ENCODE measurements at places on chromosomes 2 and 18. TPM values are rescaled to one million over a fixed set of nuclear protein-coding genes. Genes with fewer than 3 reads are reported as not detected.
A peak's percentile ranks its signal among the peaks of the same experiment; 100 is the strongest.

EPHA4 gene
- total RNA-seq, result 0.31 TPM

EMX1 gene
- total RNA-seq, result 0.09 TPM

KIF5C gene
- 16.9 TPM for total RNA-seq

CCDC148 gene
- total RNA-seq, result not detected

HMSD gene
- total RNA-seq, result 25.0 TPM

HS6ST1 gene
- 20.1 TPM for total RNA-seq

SLC19A3 gene
- not detected for total RNA-seq

DOCK10 gene
- total RNA-seq, result 138 TPM

ARHGAP25 gene
- 37.8 TPM for total RNA-seq

MPPE1 gene
- total RNA-seq, result 45.8 TPM

CTAGE1 gene
- total RNA-seq, result not detected

SH3RF3 gene
- total RNA-seq, result 0.47 TPM

GRCh38 chr2:206245265-206245672, 29.2 kb upstream of the ZDBF2 start:
- no peak overlapping the region for H3K27ac ChIP-seq
- H3K4me3 ChIP-seq, result no peak overlapping the region
- H3K36me3 ChIP-seq, result no peaks in the 10 kb centered on the region
- H3K4me1 ChIP-seq, result no peaks in the 10 kb centered on the region
- peaks cover 26% of the 10 kb centered on the region for H3K27me3 ChIP-seq

- no peaks in the 10 kb centered on the region for H3K27me3 ChIP-seq
- H3K4me3 ChIP-seq, result no peak overlapping the region
- no peaks in the 10 kb centered on the region for H3K36me3 ChIP-seq
- H3K27ac ChIP-seq, result no peak overlapping the region
- H3K4me1 ChIP-seq, result no peaks in the 10 kb centered on the region
These were observed 123.0 kb downstream of the AGAP1 start for GRCh38 chr2:235616885-235617284.

GRCh38 chr2:44084850-44085249, 83.8 kb upstream of the PPM1B start:
- H3K36me3 ChIP-seq, result no peaks in the 10 kb centered on the region
- no peak overlapping the region for H3K4me3 ChIP-seq
- no peak for DNase-seq
- H3K4me1 ChIP-seq, result peaks cover 14% of the 10 kb centered on the region

DNA sequence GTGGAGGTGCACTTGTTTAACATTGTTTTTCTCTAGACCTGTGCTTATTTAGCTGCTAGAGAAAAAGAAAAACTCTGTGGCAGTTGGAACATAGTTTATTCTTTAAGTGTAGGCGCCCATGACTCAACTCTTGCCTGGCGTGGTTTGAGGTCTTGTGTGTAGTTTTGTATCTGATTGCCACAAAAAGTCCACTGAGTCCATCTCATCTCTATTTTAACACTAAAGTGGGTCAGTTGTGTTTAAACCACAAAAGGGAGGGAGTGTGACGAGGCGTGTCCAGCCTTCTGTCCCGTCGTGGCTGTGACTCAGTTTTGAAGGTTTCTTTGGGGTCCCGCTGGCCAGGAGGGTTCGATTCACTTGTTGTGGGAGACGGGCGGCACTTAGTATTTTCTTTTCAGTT, 15.3 kb upstream of the UGT1A9 start:
- peaks cover 31% of the 10 kb centered on the region for H3K27me3 ChIP-seq
- no peak overlapping the region for H3K27ac ChIP-seq
- H3K36me3 ChIP-seq, result no peaks in the 10 kb centered on the region
- DNase-seq, result no peak
- no peak overlapping the region for H3K4me3 ChIP-seq
- H3K4me1 ChIP-seq, result no peaks in the 10 kb centered on the region

DNA sequence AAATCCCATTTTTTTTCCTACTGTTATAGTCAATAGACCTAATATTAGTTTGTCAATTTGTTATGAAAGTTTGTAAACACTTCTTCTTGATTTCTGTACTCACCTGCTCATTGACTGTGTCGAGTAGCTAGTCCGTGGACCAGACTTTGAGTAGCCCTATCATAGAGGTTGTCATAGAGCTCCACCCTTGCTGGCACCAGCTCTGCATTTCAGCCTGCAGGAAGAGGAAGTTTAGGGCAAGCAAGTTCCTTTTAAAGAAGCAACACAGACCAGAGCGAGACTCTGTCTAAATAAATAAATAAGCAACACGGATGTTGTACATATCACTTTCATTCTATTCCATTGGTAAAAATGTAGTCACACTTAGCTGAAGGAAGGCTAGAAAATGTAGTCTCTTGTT, 74.0 kb downstream of the MCFD2 start:
- H3K27ac ChIP-seq, result no peak overlapping the region
- H3K27me3 ChIP-seq, result peaks cover 21% of the 10 kb centered on the region
- no peaks in the 10 kb centered on the region for H3K36me3 ChIP-seq
- H3K4me3 ChIP-seq, result no peak overlapping the region

DNA sequence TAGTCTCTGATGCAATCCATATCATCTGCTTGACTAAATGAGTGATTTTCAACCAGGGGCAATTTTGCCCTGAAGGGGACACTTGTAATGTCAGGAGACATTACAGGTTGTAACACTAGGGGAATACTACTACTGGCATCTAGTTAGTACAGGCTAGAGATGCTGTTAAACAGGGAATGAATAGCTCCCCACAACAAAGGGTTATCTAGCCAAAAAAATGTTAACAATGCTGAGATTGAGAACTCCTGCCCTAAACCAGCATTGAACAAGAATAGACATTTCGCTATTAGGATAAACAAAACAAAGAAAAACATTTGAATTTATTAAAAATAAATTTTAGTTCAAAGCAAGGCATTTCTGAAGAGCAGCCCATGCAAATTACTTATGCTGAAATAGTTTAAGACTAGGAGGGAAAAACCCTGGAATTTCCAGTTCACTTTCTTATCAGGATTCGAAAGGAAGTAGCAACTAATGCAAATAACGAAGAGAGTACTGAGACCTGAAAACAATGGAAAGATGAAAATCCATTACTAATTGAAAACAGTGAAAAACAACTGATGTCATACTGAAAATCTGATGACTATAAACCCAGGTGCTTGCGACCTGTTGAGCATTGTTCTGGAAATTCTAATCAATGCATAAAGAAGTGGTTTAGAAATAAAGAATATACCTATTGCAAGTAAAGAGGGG, 53.1 kb downstream of the CAB39 start:
- DNase-seq, result no peak
- H3K27me3 ChIP-seq, result no peaks in the 10 kb centered on the region
- H3K36me3 ChIP-seq, result peaks cover 73% of the 10 kb centered on the region
- H3K4me1 ChIP-seq, result peaks cover 46% of the 10 kb centered on the region
- peak overlapping the region; percentile 73 for H3K27ac ChIP-seq

- H3K27ac ChIP-seq, result no peak overlapping the region
- peak; percentile 37 for DNase-seq
- H3K27me3 ChIP-seq, result peaks cover 26% of the 10 kb centered on the region
- no peak overlapping the region for H3K4me3 ChIP-seq
- H3K36me3 ChIP-seq, result no peaks in the 10 kb centered on the region
These were observed 9.4 kb downstream of the SCYGR4 start for GRCh38 chr2:227626580-227627151.

DNA sequence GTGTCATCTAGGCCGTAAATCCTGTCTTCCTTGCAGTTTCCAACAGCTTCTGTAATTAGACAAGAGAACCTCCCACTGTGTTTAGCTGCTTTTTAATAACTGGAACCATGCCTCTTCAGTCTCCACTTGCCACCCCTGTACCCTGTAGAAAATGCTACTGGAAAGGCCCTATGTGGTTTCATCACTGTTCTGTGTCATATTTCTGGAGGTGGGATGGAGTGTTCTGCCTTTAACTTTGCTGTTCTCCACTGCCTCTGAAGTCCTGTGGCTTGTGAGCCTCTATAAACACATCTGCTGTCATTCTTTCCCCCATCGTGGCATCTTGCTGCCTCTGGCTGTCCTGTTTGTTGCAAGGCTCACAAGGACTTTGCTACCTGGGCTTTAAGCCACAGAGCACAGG, 17.9 kb downstream of the MGAT5 start:
- peaks cover 23% of the 10 kb centered on the region for H3K36me3 ChIP-seq
- no peak overlapping the region for H3K27ac ChIP-seq
- H3K4me3 ChIP-seq, result no peak overlapping the region
- no peaks in the 10 kb centered on the region for H3K27me3 ChIP-seq
- peaks cover 29% of the 10 kb centered on the region for H3K4me1 ChIP-seq
- DNase-seq, result no peak

- H3K4me3 ChIP-seq, result no peak overlapping the region
- H3K27ac ChIP-seq, result no peak overlapping the region
- H3K27me3 ChIP-seq, result peaks cover 5% of the 10 kb centered on the region
- no peaks in the 10 kb centered on the region for H3K36me3 ChIP-seq
- no peaks in the 10 kb centered on the region for H3K4me1 ChIP-seq
These were observed 203.5 kb downstream of the MBD2 start for GRCh38 chr18:54020966-54021365.

- no peak for DNase-seq
- H3K27me3 ChIP-seq, result peaks cover 27% of the 10 kb centered on the region
- no peak overlapping the region for H3K27ac ChIP-seq
- no peak overlapping the region for H3K4me3 ChIP-seq
- H3K4me1 ChIP-seq, result peaks cover 9% of the 10 kb centered on the region
- no peaks in the 10 kb centered on the region for H3K36me3 ChIP-seq
These were observed 4.7 kb downstream of the RTKN start for GRCh38 chr2:74436848-74437695.

DNA sequence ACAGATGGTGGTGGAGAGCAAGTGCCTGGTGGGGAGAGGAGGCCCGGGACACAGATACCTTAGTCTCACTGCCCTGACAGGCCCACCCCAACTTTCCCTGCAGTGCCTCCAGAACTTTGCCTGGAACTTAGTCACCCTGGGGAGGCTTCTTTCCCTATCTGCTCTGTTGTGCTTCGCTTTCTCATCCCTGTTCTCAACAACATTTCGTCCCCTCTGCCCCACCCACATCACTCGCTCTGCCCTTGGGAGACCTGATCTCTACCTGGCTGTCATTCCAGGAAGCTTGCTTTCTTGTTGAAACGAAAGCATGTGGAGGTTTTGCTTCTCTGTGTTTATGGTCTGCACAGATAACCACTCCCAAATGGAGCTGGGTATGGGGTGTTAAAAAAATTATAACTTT, 93.8 kb downstream of the PRKCE start:
- peaks cover 2% of the 10 kb centered on the region for H3K36me3 ChIP-seq
- DNase-seq, result no peak
- no peak overlapping the region for H3K4me3 ChIP-seq
- no peak overlapping the region for H3K27ac ChIP-seq
- H3K4me1 ChIP-seq, result peaks cover 3% of the 10 kb centered on the region

GRCh38 chr2:207257251-207258250, 91.8 kb upstream of the KLF7 start:
- H3K4me3 ChIP-seq, result no peak overlapping the region
- peaks cover 9% of the 10 kb centered on the region for H3K4me1 ChIP-seq
- peaks cover 5% of the 10 kb centered on the region for H3K27me3 ChIP-seq
- H3K27ac ChIP-seq, result no peak overlapping the region

GRCh38 chr2:27448381-27448780, 6.2 kb downstream of the KRTCAP3 start:
- no peak for DNase-seq
- no peak overlapping the region for H3K4me3 ChIP-seq
- H3K36me3 ChIP-seq, result peaks cover 18% of the 10 kb centered on the region
- peaks cover 7% of the 10 kb centered on the region for H3K4me1 ChIP-seq
- no peaks in the 10 kb centered on the region for H3K27me3 ChIP-seq

DNA sequence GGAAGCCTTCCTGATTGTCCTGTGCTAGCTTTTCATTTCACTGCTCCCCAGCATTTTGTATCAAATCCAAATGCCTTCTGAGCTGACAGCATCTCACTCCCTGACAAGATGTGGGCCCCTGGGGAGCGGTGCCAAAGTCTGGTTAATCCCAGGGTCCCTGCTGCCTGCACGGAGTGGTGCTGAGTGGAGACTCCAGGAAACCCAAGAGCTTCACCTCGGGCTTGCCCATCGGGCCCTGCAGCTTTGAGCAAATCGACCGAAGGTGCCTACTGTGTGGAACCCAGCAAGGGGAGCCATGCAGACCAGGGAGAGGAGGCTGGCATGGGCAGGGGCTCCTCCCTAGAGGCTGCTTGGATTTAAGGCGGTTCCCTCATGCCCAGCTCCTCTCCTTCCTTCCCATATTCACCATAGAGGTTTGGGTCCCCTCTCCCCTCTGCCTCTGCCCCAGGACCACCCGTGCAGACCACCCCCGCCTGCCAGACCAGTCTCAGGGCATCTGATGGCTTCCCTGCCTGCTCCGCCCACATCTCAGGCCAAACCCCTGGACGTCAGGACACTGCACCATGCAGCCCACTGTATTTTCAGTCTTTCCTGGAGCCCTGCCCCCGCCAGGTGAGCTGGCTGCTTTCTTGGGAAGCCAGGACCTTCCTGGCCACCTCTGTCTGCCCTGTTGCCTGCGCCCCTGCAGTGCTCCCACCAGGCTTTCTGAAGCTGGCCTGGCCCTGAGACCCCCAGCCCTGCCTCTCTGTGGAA, 37.8 kb downstream of the RRM2 start:
- no peak overlapping the region for H3K4me3 ChIP-seq
- DNase-seq, result no peak
- H3K27ac ChIP-seq, result no peak overlapping the region
- no peaks in the 10 kb centered on the region for H3K27me3 ChIP-seq

DNA sequence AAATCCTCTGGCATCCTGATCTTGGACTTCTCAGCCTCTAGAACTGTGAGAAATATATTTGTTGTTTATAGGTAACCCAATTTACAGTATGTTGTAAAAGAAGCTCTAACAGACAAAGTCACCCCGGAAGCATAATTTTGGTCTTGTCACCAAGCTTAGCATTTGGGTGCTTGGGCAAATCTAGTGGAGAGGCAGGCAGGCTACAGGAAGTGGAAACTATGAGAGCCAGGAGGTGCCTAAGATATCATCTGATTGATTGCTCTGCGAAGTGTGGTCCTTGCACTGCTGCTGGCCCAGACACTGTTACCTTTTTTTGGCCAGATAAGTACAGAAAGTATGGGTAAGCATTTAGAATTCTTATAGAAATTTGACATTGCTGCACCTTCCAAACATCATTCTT, 102.9 kb downstream of the CDC42EP3 start:
- peaks cover 20% of the 10 kb centered on the region for H3K4me1 ChIP-seq
- DNase-seq, result peak; percentile 71
- H3K36me3 ChIP-seq, result peaks cover 2% of the 10 kb centered on the region
- no peak overlapping the region for H3K4me3 ChIP-seq
- peaks cover 16% of the 10 kb centered on the region for H3K27me3 ChIP-seq

DNA sequence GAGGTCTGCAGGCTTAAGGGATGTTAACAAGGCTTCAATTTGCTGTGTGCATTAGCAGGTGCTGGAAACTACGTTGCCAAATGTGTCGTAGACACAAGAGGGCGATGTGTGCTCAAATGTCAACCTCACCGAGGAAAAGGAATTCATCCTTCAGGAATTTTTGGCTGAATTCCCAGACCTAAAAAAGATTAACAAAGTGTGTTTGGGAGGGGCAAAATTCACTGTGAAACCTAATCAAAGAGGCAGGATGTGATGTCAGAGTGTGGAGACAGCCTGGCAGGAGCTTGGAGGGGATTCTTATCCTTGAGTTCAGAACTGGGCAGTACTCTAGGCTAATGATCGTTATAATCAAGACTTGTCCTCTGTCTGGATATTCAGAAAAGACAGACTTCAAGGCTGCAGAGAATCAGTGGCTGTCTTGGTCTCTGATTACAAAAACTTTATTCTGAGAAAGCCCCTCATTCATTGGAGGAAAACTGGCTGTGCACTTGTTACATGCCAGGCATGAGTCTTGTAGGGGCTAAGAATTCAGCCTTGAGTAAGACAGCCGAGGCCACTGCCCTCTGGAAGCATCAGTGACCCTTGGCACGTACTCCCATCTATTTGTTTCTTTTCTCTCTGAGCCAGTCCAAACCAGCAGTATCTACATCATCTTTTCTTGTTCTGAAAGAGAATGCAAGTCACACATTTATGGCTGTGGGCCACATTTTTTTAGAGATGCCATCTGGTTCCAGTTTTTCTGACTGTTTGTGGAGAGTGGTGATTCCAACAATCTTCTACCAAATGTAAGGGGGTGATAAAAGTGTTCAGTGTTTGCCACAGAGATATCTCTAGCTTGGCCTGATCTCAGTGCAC, 18.7 kb upstream of the SCYGR1 start:
- H3K27me3 ChIP-seq, result no peaks in the 10 kb centered on the region
- H3K4me1 ChIP-seq, result peaks cover 42% of the 10 kb centered on the region
- H3K27ac ChIP-seq, result peak overlapping the region; percentile 7
- DNase-seq, result peak; percentile 59
